Panc1 (cell line): ENCODE measurements at places on chromosomes 13 and 19. TPM values are rescaled to one million over a fixed set of nuclear protein-coding genes. Genes with fewer than 3 reads are reported as not detected.

GRCh38 chr19:16066611-16067104, 9.6 kb upstream of the TPM4 start:
- no peak overlapping the region; the same call in 1 of the 2 replicates for H3K27ac ChIP-seq
- DNase-seq, result no peak
- no peaks in the 10 kb centered on the region for H3K27me3 ChIP-seq
- peaks cover 3% of the 10 kb centered on the region; the same call in 1 of the 2 replicates for H3K36me3 ChIP-seq
- peaks cover 8% of the 10 kb centered on the region for H3K4me1 ChIP-seq
- H3K4me3 ChIP-seq, result no peak overlapping the region

- H3K4me3 ChIP-seq, result no peak overlapping the region
- H3K36me3 ChIP-seq, result no peaks in the 10 kb centered on the region; the same call in 1 of the 2 replicates
- DNase-seq, result no peak
- H3K27ac ChIP-seq, result no peak overlapping the region
Measured at GRCh38 chr13:45951724-45952123, 100.2 kb upstream of the SIAH3 start.

DNA sequence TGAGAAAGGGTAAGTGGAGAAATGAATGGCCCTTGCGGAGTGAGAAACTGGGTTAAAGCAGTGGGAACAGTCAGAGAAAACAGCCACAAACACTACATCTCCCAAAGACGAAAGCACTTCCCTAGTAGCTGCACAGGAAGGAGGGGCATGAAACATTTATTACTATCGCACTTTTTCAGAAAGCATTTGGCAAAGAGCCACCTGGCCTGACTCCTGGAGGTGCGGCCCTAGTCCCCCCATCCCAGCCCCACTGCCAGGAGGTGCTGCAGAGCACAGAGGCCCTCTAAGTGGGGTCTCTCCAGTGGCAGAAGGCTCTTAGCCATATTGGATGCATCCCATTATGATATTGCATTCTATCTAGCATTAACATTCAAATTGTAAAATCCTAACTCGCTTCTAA, 55.8 kb downstream of the MTMR6 start:
- H3K4me3 ChIP-seq, result no peak overlapping the region
- no peak overlapping the region for H3K27ac ChIP-seq
- no peak for DNase-seq
- H3K4me1 ChIP-seq, result no peaks in the 10 kb centered on the region
- H3K36me3 ChIP-seq, result no peaks in the 10 kb centered on the region

DNA sequence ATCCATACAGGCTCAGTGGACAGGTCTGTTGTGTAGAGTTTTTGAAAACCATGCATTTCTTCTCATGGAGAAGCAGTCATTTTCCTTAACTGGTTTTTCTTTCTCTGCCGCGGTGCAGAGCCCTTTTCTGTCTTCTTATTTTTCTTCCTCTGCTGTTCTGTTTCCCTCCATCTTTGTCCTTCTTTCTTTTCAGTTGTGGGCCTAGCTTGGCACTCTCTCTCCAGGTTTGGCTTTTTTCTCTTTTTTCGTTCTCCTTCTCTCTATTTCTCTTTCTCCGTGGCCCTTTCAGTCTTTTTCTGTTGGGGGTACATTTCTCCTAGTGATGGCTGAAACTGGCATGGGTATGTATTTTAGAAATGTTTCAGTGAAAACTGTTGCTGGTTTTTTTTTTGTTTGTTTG, 24.1 kb downstream of the NFIX start:
- no peaks in the 10 kb centered on the region for H3K27me3 ChIP-seq
- peaks cover 57% of the 10 kb centered on the region for H3K4me1 ChIP-seq
- H3K36me3 ChIP-seq, result no peaks in the 10 kb centered on the region
- no peak overlapping the region; the same call in 1 of the 2 replicates for H3K4me3 ChIP-seq
- no peak for DNase-seq

DNA sequence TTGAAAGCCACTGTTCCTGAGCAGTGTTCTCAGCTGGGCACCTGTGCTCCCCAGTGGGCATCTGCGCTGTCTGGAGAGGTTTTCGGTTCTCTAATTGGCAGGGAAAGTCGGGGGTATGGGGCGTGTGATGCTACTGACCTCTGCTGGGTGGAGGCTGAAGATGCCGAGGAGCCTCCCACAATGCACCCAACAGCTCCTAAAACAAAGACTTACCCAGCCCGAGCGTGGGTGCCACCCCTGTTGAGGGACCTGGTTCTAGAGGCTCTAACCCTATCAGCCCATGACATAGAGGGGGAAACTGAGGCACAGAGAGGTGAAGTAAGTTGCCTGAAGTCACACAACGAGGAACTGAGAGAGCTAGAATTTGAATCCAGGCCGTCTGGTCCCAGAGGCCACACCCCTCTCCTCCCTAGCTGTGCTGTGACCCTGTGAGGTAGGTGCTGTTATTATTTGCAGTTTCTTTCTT, 2.3 kb downstream of the SPACA4 start:
- peaks cover 4% of the 10 kb centered on the region; the same call in 1 of the 2 replicates for H3K4me1 ChIP-seq
- peak overlapping the region; percentile 54; the same call in 1 of the 2 replicates for H3K27ac ChIP-seq
- DNase-seq, result no peak

DNA sequence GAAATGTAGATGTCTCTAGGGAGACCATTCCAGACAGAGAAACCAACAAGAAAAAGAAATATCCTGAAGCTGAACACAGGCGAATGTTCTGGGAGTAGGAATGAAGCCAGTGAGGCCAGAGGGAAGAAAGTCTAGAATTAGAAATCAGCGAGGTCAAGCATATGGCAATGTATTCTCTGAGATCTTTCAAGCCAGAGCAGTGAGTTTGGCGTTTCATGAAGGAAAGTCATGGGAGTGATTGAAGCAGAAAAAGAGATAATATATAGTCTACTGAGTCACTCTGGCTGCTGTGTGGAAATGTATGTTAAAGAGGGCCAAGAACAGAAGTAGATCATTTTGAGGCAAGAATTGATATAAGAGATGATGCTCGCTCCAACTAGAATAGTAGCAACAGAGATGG, 576.0 kb downstream of the PCDH17 start:
- H3K27ac ChIP-seq, result no peak overlapping the region
- no peaks in the 10 kb centered on the region for H3K27me3 ChIP-seq
- H3K36me3 ChIP-seq, result no peaks in the 10 kb centered on the region
- DNase-seq, result no peak
- H3K4me3 ChIP-seq, result no peak overlapping the region

GRCh38 chr19:16283210-16284061, 41.2 kb upstream of the KLF2 start:
- H3K4me3 ChIP-seq, result no peak overlapping the region
- DNase-seq, result no peak
- no peaks in the 10 kb centered on the region for H3K36me3 ChIP-seq
- H3K27ac ChIP-seq, result 0 out of 2 replicates have a peak overlapping the region, but pooled peaks have one; percentile 7
- H3K4me1 ChIP-seq, result peaks cover 18% of the 10 kb centered on the region
- H3K27me3 ChIP-seq, result no peaks in the 10 kb centered on the region

DNA sequence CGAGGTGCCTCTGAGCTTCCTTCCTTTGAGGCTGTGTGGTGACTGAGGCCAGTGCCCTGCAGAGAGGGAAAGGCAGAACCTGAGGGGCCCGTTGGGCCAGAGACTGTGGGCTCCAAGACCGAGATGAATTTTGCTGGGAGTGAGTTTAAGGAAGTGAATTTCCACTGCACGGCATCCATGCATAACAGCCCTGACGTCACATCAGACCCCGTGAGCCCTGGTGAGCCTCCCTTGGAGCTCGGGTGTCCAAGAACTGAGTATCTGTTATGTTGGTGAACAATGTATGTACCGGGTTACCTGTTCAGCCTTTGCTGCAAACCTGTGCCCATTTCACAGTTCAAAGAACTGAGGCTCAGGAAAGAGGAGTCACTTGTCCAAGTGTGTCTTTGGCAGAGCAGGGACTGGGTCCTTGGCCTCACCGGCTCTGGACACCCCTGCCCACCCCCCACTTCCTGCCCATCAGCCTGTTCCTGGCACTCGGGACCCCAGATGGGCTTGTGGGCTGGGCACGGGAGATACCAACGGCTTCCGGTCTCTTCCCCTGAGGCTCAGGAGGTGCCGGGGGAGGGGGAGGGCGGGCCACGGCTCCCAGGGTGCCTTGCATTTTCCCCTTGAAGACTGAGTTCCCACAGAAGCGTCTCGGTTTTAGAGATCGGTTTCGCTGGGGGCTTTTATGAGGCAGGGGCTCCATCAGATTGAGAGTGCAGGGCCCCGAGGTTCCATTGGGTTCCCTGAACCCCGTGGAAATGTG, 33.7 kb downstream of the NFILZ start:
- H3K4me1 ChIP-seq, result no peaks in the 10 kb centered on the region
- H3K4me3 ChIP-seq, result no peak overlapping the region
- no peak for DNase-seq
- no peaks in the 10 kb centered on the region for H3K27me3 ChIP-seq
- no peaks in the 10 kb centered on the region for H3K36me3 ChIP-seq

DNA sequence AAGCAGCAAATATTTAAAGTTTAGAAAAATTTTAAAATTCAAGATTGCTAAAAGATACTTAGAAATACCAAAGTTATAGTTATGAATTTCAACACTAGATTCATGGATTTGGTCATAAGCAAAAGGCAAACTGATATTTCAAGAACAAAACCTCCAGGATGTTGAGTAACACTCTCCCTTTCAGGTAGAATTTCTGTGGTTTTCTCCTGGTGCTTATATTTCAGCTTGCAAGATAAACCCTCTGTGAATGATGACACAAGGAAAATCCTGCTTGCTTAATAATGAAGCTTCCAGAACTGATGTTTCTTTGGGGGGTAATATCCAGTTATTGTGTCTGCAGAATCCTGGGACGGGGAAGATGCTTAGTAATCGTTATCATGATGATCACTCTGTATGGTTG, 320.3 kb upstream of the EDNRB start:
- H3K4me1 ChIP-seq, result no peaks in the 10 kb centered on the region
- H3K36me3 ChIP-seq, result no peaks in the 10 kb centered on the region
- no peaks in the 10 kb centered on the region; the same call in 1 of the 2 replicates for H3K27me3 ChIP-seq
- no peak for DNase-seq
- no peak overlapping the region for H3K4me3 ChIP-seq

Gene VSIG10L
- 3.3 TPM for total RNA-seq

Gene KLK3
- not detected for total RNA-seq

Gene ZNF880
- total RNA-seq, result 10.9 TPM
